ENCODE measurements at places on chromosomes 3 and 15.
A peak's percentile ranks its signal among the peaks of the same experiment; 100 is the strongest.

GRCh38 chr3:96330795-96331194 lies 483.6 kb upstream of the EPHA6 start:
- DNase-seq, result no peak

- no peak for DNase-seq
These were observed 95.0 kb upstream of the ALDH1A3 start for GRCh38 chr15:100784493-100785180.

- DNase-seq, result no peak
These were observed 39.6 kb downstream of the CCDC54 start for GRCh38 chr3:107416886-107417285.

- no peak for DNase-seq
These were observed 255.3 kb upstream of the IL12A start for GRCh38 chr3:159733194-159733860.

GRCh38 chr3:150874666-150875219 lies 30.5 kb downstream of the MINDY4B start:
- DNase-seq, result no peak

GRCh38 chr3:142888099-142888480 lies 793 bp downstream of the PCOLCE2 start:
- DNase-seq, result no peak

DNA sequence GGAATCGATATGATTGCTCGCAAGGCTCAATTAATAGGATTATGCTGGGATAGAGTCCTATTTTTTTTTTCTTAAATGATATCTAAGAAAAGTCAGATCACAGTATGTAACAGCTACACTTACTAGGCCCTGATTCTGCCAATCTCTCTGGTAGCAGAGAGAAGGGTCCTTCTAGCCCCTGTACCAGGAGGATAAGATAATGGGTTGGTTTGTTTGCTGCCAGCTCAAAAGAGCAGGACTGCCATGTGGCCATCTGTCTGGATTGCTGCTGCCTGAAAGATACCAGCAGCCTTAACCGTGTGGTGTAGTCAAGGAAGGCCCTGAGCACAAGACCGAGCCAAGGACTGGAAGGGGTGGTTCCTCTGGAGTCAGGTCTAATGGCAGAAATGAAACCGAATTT lies 236.4 kb downstream of the KLF13 start:
- DNase-seq, result no peak

DNA sequence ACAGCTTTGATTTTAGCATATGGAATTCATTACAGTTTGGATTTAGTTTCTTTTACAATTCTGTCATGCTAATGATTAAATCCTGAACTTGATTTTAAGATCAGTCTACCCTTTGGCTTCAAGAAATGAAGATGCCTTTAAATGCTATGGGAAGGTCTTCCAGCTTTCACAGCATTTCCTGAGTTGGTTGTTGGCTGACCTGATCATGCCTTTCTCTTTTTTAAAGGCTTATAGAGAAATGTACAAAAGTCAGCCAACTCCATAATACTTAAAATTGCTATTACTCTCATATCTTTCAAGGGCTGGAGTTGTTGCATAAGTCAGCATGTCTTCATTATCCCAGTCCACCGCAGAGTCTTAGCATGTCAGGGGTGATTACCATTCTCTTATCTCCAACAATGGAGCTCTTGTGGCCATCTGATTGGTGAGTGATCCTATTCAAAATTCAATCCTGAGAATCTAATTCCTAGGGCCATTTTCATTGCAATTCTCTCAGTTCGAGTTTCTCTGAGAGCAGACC lies 123.8 kb downstream of the GMNC start:
- no peak for DNase-seq

GRCh38 chr3:104347291-104347690 lies 1019.4 kb upstream of the ALCAM start:
- no peak for DNase-seq

GRCh38 chr3:121075191-121075590 lies 167.2 kb downstream of the STXBP5L start:
- DNase-seq, result no peak

- no peak for DNase-seq
These were observed 242.4 kb downstream of the OPA1 start for GRCh38 chr3:193835414-193835813.

- no peak for DNase-seq
These were observed 52.9 kb upstream of the ROBO2 start for GRCh38 chr3:76986876-76987474.

DNA sequence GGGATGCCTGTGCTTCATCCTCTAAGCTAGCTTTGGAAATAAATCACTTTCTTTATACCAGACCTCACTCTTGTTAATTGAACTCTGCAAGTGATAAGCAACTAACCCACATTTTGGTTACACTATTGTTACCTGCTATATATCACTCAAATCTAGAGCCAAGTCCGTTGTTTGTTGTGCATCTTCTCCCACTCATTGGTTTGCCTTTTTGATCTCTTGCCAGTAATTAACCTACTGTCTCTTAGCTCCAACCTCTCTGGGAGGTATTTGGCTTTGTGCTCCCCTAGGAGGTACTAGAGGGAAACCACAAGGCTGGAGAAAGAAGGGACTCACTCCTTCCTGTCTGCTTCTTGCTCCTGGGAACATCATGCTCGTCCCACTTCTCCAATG lies 12.8 kb upstream of the CRBN start:
- no peak for DNase-seq

- DNase-seq, result no peak
These were observed 279.1 kb upstream of the THRB start for GRCh38 chr3:24773798-24774197.

- no peak for DNase-seq
These were observed 264.4 kb upstream of the ZNF717 start for GRCh38 chr3:76049776-76050175.

DNA sequence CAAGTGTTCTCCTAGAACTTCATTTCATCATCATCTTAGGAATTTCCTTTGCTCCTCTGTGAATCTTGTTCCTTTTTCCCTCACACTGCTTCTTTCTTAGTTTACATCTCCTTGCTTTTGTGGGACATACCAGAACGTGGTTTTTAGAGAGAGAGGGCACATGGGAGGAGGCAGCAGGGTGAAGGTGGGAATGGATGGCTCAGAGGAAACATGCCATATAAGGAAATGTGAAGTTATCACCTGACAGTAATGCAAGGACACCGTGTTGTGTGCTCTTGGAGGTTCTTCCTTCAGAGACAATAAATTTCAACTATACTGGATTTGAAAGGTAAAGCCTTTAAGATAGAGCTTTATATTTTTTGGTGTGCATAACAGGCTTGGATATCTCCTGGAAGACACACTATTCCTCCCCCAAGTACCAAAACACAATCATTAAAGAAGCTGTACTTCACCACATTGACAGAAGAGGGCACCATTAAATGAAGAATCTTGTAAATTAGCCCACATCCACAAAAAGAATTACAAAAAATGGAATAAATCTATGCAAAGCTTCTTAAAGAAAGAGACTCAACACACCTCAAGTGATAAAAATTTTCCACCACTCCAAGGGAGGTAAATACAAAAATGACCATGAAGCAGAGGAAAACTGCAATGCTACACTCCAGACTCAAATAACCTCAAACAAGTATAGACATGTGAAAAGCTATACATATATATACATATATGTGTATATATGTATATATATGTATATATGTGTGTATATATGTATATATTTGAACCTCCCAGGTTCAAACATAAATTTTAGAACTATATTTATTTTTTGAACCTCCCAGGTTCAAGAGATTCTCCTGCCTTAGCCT lies 26.1 kb downstream of the RPL39L start:
- peak; percentile 66 for DNase-seq

- no peak for DNase-seq
These were observed 120.5 kb downstream of the POLR2M start for GRCh38 chr15:57827021-57827420.

- no peak for DNase-seq
These were observed 22.9 kb downstream of the ITPR1 start for GRCh38 chr3:4515916-4516579.

- no peak for DNase-seq
These were observed 11.8 kb downstream of the INO80 start for GRCh38 chr15:41104234-41104633.

GRCh38 chr15:45162771-45163507 lies 24.8 kb downstream of the SHF start:
- DNase-seq, result peak; percentile 75

DNA sequence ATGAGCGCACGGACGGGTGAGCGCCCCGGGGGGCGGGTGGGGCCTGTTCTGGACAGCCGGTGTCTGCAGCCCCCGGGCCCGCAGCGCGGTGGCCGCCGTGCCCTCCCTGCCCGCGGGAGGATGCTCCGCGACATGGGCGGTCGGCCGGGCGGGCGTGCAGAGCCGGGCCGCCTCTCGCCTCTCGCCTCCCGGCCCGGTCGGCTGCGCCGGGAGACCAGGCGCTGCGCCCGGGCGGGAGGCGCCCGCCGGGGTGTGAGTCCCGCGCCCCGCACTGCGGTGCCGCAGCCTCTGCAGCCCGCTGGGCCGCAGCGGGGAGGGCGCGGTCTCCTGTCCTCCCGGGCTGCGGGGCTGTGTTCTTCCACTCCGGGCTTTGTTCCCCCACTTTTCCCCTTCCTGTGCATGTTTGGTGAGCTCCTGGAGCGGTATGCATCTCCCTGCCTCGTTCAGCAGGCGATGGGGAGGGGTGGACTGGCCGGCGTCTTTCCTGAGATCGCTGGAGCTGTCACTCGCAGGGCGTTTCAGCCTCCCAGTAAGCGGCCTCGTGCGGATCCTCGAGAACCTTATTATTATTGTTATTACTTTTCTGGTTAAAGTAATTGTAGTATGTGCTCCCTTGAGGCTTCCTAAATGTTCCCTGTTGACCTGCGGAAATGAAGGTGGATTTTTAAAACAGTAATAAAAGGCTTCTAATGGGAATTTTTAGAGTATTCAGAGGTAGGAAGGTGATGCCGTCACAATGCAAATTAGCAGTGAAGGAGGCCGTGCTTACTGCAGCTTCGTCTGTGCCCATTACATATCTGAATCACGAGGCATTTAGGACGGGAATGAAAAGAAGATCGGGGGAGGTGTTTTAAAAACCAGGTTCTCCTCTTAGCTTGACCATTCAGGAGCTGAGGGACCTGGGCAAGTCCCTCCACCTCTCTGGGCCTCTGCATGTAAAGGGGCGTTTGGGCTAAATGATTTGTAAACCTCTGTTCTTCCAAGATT lies 593 bp downstream of the TMOD2 start:
- no peak for DNase-seq

All from CD4-positive, alpha-beta T cell treated with Interleukin-4 for 1 hour (primary cell).